ENCODE measurements at places on chromosomes 2 and 18.

GRCh38 chr2:160227293-160227915, 27.3 kb upstream of the ITGB6 start:
- DNase-seq, result no peak

- no peak for DNase-seq
These were observed 16.9 kb upstream of the PAPOLG start for GRCh38 chr2:60739156-60739555.

- no peak for DNase-seq
These were observed 219.6 kb downstream of the ETAA1 start for GRCh38 chr2:67616749-67617148.

DNA sequence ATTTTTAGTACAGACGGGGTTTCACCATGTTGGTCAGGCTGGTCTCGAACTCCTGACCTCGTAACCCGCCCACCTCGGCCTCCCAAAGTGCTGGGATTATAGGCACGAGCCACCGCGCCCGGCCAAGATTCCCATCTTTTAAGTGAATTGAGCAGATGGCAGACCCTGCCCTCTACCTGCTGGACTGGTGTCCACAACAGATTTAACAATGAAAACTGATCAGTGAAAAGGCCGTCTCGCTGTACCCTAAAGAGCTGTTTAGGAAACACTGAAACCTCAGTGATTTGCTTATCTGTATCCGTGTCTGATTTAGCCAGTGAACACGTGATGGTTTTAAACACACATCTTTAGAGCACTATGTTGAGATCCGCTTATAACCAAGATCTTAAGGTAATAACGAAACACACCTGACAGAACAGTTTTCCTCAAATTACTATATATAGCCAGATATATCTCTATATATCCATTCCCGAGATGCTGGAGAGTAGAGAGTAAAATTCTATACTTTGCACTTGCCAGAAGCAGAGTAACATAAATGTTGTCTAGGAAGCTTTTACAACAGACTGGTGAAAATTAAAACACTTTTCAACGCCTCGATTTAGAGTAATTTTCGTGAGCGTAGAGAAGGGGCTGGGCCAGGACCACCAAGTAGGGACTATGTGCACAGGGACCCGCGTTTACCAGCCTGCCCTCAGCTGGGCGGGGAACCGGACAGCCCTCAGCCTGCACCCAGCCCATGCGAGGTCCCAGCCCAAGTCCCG, 594 bp downstream of the FAM161A start:
- DNase-seq, result no peak

- DNase-seq, result no peak
These were observed 45.3 kb downstream of the E2F6 start for GRCh38 chr2:11420671-11421070.

GRCh38 chr18:6509417-6509816, 94.7 kb upstream of the L3MBTL4 start:
- DNase-seq, result no peak

DNA sequence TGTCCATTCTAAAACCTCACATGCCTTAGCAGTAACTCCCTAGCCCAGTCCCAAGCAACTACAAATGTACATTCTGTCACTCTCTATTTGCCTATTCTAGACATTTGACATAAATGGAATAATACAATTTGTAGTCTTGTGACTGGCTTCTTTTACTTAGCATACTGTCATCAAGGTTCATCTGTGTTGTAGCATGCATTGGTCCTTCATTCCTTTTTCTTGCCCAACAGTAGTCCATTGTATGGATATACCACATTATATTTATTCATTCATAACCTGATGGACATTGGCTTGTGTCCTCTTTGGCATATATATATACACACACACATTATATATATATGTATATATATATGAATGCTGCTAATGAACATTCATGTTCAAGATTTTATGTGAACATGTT, 2.2 kb upstream of the MFSD2B start:
- no peak for DNase-seq

DNA sequence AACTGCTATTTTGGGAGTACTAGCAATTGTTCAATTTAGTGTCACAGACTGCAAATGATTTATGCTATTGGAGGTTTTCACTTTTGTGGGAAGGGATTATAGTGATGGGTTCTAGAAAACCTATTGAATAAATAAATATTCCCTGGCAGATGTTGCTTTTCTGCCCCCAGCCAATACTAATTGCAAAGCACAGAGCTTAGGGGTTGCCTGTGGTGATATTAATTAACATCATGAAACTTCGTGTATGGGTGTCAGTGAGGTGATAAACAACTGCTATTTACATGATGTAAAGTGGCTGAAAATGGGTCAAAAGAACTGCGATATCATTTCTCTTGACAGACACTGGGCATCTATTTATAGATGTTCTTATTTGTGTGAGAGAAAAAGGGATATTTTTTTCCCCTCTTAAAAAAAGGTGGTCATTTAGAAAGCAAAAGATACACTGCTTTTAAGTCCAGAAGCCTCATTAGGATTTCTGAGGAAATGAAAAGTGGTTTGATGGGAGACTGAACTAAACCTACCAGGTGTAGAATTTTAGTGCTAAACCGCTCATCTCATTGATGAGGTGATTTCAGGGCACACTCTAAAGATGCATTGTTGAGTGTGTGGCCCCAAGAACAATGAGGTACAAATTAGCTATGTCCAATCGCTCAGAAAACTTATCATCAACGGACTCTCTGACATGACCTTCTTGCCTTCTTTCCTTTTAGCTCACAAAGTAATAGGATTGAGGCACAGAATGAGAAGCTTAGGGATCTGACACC, 116.7 kb upstream of the CHST9 start:
- DNase-seq, result no peak

GRCh38 chr2:157592374-157592773, 36.3 kb downstream of the ACVR1C start:
- DNase-seq, result no peak

GRCh38 chr2:215685238-215685990, 249.5 kb upstream of the FN1 start:
- no peak for DNase-seq

DNA sequence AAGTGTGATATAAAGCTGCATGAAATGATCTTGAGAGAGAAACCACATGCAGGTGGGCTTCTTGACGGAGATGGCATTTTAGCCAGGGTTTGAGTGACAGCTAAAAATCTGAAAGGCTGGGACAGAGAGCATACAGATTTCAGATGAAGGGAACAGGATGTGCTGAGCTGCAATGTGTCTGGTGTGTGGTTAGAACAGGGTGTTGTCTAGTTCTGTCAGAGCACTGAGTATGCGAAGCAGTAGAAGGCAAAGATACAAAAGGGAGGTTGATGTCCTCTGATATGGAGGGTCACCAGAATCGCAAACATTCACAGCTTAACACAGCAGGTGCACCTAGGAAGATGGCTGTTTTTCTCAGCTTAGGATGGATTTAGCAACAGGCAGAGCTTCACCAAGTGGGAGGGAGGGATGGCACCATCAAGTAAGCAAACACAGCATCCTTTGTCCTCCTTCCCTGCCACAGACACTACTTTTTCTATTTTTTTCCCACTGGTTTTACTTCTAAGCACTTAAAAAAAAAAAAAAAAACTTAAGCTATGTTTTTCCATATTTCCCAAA, 182.5 kb downstream of the TMX3 start:
- no peak for DNase-seq

GRCh38 chr2:12737738-12738485, 21.2 kb downstream of the TRIB2 start:
- DNase-seq, result no peak

DNA sequence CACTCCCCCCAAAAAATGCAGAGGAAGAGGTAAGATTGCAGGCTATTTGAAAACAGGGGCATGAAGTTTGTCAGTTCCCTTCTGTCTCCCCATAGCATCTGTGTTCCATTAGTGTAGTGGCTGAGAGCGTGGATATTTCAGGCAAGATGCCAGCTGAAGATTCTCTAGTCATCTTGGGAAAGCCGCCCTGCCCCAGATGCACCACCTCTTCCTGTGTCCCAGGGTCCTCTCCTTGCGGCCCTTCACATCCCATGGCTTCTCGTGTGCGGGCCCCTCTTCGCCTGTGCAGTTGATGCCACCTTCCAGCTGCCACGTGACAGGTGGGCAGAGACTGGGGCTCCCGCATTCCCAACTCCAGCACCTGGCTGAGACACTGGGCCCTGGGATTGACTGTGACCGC, 16.1 kb downstream of the TMEM127 start:
- DNase-seq, result no peak

GRCh38 chr2:60861736-60862135, 19.6 kb upstream of the REL start:
- no peak for DNase-seq

- no peak for DNase-seq
These were observed 33.9 kb downstream of the STAT1 start for GRCh38 chr2:190979906-190980629.

- no peak for DNase-seq
These were observed 798.8 kb upstream of the HS6ST1 start for GRCh38 chr2:129117434-129117833.

- DNase-seq, result no peak
These were observed 295.5 kb downstream of the MEIS1 start for GRCh38 chr2:66730441-66730840.

- no peak for DNase-seq
These were observed 76.9 kb downstream of the LDAH start for GRCh38 chr2:20745924-20746555.

GRCh38 chr2:46814160-46814961, 101.2 kb downstream of the MCFD2 start:
- no peak for DNase-seq

DNA sequence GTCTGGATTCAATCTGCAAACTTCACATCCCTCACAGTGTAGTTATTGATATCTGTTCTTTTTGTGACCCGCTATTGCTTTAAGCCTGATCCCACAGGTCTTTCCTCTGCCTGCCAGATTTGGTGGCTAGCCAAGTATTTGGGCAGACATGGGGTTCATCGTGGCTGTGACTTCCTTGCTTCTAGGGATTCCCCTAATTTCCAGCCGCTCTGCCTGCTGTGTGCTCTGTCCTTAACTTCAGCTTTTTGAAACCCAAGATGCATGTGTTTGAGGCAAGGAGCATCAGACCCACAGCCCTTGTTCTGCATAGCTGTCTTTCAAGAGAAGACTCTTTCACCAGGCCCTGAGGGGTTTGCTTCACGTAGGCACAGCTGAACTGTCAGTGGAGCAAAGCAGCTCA, 54.2 kb downstream of the NCAPH start:
- DNase-seq, result no peak

- DNase-seq, result no peak
These were observed 188.5 kb downstream of the MBD2 start for GRCh38 chr18:54035927-54036326.

- DNase-seq, result no peak
These were observed 76.5 kb downstream of the SOCS6 start for GRCh38 chr18:70365361-70365760.

DNA sequence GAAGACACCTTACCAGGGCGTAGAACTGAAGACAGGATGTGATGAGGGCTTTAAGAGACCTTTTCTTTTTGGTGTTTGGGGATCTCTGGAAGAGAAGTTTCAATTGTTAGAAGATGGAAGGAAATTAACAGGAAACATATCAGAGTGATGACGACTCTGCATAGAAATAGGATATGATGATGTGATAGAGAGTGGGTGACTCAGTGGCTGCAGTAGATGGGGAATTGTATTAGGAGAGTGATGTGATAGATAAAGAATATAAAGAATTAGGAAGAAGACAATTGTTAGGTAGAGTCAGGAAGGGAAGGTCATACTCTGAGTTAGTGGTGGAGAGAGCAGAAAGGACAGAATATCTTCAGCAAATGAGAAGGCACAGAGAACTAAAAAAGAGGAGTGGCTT, 593.9 kb downstream of the NYAP2 start:
- no peak for DNase-seq

DNA sequence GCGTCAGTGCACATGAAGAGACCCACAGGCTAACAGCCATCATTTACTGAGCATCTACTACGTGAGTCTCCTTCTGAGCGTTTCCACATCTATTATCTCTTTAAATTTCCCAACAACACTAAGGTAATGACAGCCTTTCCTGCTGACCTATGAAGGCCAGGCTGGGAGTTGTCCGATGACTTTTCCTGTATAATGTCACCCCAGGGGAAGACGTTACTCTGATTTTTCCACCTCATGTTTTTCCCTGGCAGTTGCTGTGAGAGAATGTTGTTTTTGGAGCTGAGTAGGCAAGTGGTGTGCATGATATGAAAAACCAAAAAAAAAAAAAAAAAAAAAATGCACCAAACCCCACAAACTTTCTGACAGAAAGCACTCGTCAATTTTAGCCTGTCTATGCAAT, 207.6 kb downstream of the SLC8A1 start:
- DNase-seq, result no peak

DNA sequence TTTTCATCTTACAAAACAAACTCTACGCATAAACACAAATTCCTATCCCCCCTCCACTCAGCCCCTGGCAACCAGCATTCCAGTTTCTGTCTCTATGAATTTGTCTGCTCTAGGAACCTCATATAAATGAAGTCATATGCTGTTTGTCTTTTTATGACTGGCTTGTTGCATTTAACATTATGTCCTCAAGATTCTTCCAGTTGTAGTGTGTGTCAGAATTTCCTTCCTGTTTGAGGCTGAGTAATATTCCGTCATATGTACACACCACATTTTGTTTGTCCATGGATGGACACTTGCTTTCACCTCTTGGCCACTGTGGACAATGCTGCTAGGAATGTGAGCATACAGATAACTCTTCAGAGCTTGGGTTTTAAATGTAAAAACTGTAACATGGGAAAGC, 272.1 kb downstream of the GBX2 start:
- DNase-seq, result no peak

DNA sequence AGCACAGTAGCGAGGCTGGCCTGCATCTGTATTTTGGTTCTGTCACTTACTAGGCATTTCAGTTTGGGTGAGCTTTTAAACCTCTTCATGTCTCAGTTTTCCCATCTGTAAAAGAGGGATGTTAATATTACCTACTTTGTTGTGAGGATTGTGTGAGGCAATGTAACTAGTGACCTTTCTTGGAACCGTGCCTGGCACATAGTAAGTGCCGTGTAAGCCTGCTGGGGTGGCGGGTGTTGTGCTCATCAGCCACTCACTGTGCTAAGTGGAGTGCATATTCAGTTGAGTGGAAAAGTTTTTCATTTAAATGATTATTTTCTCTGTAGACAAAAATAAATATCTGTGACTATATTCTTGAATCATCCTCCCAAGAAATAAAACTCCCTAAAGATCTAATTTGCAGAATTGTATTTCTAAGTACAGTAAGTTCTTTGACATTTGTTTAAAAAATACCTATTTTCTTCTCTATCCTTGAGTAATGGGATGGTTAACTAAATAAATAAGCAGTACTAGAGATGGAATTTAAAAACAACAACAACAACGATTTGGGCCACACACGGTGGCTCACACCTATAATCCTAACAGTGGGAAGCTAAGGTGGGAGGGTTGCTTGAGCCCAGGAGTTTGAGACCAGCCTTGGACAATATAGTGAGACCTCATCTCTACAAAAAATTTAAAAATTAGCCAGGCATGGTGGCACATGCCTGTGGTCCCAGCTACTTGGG, 56.7 kb downstream of the MALT1 start:
- no peak for DNase-seq
